ENCODE measurements at places on chromosomes 1 and 21. TPM values are rescaled to one million over a fixed set of nuclear protein-coding genes. Genes with fewer than 3 reads are reported as not detected.

Gene C2CD2
- 26.4 TPM for total RNA-seq

- DNase-seq, result no peak
These were observed 20.6 kb upstream of the MAGI3 start for GRCh38 chr1:113369699-113370098.

Gene IGSF3
- total RNA-seq, result 20.1 TPM

Gene OR6N1
- total RNA-seq, result 2.3 TPM

DNA sequence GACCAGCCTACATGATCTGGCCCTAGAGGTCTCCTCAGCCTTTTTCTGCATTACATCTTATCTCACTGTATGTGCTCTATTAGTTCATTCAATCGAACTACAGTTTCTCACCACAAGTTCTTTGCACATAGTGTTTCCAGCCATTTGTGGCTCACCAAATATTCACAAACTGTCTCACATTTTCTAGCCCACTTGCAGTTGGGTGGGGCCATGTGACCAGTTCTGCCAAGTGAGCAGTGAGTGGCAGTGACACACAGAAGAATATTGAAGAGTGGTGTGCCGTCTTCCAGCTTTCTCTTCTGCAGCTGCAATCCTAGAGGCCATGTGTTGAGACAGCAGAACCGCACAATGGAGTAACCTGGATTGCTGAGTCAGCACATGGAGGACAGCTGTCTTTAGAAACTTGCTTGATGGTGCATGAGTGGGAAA is 103.2 kb upstream of the ZNF644 start:
- no peak for DNase-seq

DNA sequence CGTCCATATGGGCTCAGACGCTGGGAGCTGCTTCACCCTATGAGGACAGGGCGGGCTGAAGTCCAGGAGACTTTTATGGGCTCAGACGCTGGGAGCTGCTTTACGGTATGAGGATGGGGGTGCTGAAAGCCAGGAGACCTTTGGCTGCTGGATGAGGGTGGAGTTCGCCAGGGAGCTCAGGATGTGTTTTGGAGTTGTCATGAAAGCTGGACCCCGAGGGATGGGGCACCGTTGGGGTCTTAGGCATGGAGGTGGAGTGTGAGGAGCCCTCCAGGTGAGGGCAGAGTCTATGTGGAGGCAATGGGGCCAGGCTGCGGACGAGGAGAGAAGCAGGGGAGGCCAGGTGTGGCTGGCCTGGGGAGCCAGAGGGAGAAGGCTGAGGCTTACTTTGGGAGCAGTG is 27.5 kb downstream of the TRPM2 start:
- peak; percentile 47 for DNase-seq

Gene BMP8A
- total RNA-seq, result 0.29 TPM

Gene ITGB2
- 370 TPM for total RNA-seq

DNA sequence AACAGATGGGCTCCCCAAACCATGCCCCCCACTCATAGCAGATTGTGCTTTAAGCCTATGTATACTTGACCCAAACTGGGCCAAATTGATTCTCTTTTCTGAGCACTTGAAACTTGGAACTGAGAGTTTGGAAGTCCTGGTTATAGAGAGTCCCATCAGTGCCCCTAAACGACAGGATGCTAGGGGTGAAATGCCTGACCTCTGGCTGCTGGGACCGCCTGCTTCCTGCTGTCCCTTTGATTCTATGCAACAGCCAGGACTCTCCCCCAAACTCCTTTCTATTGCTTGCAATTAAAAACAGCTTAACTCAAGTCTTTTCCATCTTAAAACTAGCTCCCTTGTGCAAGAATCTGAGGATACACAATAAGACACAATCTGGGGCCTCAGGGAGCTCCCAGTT is 4.7 kb downstream of the C1orf210 start:
- peak; percentile 3 for DNase-seq

GRCh38 chr1:201792534-201793305 is 36.2 kb upstream of the IPO9 start:
- DNase-seq, result peak; percentile 73

Data from upper lobe of right lung (tissue), 1 donor.